ENCODE measurements at places on chromosomes 4 and X. TPM values are rescaled to one million over a fixed set of nuclear protein-coding genes. Genes with fewer than 3 reads are reported as not detected.

MBTPS2 gene
- total RNA-seq: 9.3 TPM

ARMCX4 gene
- 16.5 TPM for total RNA-seq

DNA sequence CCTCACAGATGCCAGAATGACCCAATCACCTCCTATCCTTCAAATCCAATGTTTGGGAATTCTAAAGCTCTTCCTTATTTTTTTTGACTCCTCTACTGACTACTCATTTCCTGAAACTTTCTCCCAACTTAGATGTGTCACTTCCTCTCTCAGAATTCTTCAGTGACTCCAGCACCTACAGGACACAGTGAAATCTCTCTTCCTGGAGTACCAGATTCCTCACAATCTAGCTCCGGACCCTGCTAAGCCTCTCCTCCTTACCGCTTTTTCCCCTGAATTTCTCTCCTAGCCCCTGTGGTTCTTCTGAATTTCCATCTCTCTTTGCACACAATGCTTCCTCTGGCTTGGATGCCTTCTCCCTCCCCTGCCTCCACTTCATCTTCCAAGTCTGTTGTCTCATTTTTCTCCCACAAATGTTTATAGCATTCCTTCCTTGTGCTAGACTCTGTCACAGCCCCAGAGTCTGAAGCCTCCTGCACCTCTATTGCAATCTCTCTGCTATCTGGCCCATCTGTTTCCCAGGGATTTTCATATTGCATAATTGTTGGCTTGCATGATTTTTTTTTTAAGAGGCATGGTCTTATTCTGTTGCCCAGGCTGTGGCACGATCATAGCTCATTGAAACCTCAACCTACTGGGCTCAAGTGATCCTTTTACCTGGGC is 80.1 kb downstream of the ANAPC4 start:
- H3K27ac ChIP-seq: no peak overlapping the region
- no peaks in the 10 kb centered on the region for H3K27me3 ChIP-seq
- H3K4me3 ChIP-seq: no peak overlapping the region
- no peaks in the 10 kb centered on the region for H3K36me3 ChIP-seq
- H3K4me1 ChIP-seq: no peaks in the 10 kb centered on the region
- no peak for DNase-seq

- H3K36me3 ChIP-seq: no peaks in the 10 kb centered on the region
- no peaks in the 10 kb centered on the region for H3K27me3 ChIP-seq
- no peaks in the 10 kb centered on the region for H3K4me1 ChIP-seq
- no peak overlapping the region for H3K27ac ChIP-seq
Observed at GRCh38 chr4:105623099-105623498, 70.7 kb downstream of the ARHGEF38 start.

DNA sequence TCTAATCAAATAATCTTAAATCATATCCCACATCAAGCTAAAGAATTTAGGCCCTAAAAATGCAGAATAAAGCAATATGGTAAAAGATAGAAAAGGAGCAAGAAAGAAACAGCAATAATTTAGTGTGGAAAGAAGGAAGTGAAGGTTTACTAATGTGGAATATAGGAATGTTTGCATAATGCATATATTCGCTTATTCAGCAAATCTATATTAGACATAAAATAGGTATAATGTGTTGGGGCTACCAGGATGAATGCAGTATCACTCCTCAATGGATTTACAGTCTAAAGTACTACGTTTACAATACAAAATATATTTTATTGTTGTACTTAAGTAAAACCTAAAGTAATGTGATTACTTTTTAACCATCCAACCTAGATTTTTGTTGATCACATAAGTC is 4.7 kb downstream of the CENPE start:
- H3K4me1 ChIP-seq: no peaks in the 10 kb centered on the region
- H3K4me3 ChIP-seq: no peak overlapping the region
- no peaks in the 10 kb centered on the region for H3K27me3 ChIP-seq
- H3K27ac ChIP-seq: no peak overlapping the region
- DNase-seq: no peak

DNA sequence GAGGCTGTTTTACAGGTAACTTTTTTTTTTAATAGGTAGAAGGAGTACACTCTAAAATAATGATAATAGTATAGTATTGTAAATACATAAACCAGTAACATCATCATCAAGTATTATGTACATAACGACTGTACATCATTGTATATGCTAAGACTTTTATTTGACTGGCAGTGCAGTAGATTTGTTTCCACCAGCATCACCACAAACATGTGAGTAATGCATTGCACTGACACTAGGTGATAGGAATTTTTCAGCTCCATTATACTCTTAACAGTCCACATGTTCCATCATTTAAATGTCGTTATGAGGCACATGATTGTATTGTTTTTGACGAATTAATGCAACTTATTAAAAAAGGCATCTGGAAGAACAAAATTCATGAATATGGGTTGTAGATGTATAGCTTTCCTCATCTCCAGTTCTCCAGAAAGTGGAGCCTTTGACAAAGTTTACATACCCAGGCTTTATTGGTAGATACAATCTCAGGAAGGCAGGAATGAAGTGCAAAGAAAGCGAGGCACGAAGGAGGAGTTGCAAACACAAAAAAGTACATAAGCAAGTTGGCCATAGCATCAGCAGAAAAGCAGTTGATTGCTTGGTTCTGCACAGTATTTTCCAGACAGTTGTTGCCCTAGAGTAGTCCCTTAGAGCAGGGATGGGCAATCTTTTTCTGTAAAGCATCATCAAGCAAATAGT is 336.9 kb upstream of the NR3C2 start:
- H3K4me3 ChIP-seq: no peak overlapping the region
- no peaks in the 10 kb centered on the region for H3K27me3 ChIP-seq
- H3K4me1 ChIP-seq: no peaks in the 10 kb centered on the region
- no peak for DNase-seq
- H3K36me3 ChIP-seq: no peaks in the 10 kb centered on the region

DNA sequence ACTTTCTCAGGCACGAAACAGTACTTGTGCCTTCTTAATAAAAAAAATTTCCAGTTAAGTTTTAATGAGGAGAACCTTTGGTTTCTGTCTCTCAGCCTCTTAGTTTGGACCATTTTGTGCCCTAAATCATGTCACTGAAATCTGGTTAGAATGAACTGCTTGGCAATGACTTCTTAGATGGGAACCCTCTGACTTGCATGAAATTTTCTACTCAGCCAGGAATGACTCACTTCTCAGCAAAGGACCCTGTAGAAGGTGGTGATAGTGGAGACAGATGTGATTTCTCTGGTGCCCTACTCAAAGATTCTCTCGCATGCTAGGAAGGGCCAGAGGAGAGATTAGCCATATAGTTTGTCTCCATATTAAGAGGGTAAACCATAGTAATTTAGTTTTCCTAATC is 50.5 kb downstream of the RASL11B start:
- H3K27ac ChIP-seq: no peak overlapping the region
- no peaks in the 10 kb centered on the region for H3K27me3 ChIP-seq
- DNase-seq: no peak

GRCh38 chrX:127177966-127178365 is 358.4 kb downstream of the PRR32 start:
- no peak overlapping the region for H3K4me3 ChIP-seq
- no peaks in the 10 kb centered on the region for H3K27me3 ChIP-seq
- no peak for DNase-seq
- H3K27ac ChIP-seq: no peak overlapping the region
- H3K4me1 ChIP-seq: no peaks in the 10 kb centered on the region
- no peaks in the 10 kb centered on the region for H3K36me3 ChIP-seq
